MV-4-11 (cell line): ENCODE measurements at places on chromosomes 16 and 17.

DNA sequence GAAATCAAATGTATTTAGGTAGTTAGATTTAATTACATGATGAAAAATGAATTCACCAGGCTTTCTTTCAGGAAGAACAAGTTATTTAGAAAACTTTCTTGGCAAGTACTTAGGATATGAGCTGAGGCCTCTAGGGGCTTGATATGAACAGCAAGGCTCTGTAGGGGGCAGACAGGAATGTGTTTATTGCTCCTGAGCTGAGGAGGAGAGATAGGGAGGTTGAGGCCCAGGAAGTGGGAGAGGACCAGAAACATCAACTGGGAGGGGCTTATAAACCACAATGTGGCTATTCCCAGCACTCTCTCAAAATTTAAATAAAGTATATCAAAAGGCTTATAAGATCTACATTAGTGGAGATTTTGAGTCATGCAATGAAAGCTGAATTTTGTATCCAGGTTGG lies 154.0 kb upstream of the MAF start:
- no peak for DNase-seq

DNA sequence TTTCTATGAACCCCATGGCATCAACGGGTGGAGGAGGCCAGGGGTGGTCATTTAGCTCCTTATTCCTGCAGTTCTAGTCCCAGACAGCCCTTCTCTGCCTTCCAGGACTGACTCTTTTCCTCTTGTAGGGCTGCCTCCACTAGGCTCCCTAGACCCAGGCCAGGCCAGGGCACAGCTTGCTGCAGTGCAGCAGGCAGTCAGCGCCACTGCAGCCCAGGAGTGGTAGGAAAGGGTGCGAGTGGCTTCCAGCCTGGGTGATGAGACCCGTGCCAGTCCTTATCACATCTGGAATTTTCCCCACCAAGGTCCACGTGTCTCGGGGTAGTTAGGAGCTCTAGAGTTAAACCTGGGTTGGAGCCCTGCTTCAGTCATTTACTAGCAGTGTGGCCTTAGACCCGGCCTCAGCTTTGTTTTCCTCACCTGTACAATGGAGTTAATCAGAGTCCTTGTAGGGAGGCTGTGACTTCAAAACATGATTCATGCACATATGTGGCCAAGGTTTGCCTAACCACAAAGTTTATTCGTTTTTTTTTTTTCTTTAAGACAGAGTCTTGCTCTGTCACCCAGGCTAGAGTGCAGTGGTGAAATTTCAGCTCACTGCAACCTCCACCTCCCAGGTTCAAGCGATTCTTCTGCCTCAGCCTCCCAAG lies 4.7 kb downstream of the SLC5A11 start:
- no peak for DNase-seq

GRCh38 chr17:80254396-80255251 lies 6.0 kb upstream of the RNF213 start:
- DNase-seq, result peak; percentile 93

DNA sequence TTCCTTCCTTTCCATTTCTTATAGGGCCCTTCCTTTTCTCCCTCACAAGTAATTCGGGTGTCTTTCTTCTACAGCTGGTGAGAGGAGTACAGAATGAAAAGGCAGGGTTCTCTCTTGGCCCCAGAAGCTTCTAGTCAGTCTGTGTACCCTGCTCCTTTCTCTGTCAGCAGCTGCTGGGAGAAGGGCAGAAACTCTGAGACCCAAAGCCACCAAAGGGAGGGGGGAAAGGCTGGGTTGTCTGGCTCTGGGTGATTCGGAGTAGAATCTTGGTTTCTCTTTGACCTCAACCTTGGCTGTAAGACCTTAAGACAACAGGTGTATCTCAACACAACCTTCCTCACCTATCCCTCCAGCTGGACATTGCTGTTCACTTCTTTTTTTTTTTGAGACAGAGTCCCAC lies 3.3 kb upstream of the NR1D1 start:
- no peak for DNase-seq

DNA sequence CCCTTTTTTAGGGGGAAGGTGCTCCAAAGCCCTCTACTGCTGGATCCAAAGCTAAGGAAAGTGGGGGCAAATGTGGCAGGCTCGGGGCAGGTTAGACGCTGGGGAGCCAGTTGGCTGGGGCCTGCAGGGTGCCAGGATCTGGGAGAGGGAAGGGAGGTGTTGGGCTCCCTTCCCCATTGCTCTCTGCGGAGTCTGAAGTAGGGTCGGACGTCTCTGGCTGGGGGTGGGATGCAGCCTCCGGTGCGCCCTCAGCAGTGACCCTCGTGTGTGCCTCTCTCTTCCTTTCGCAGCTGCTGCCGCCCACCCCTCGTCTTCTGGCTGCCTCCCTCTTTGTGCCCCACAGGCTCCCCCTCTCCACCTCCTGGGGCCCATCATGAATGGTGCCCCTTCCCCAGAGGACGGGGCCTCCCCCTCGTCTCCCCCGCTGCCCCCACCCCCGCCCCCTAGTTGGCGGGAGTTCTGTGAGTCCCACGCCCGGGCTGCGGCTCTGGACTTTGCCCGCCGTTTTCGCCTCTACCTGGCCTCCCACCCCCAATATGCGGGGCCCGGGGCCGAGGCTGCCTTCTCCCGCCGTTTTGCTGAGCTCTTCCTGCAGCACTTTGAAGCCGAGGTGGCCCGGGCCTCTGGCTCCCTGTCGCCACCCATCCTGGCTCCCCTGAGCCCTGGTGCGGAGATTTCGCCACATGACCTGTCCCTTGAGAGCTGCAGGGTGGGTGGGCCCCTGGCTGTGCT lies 2.2 kb downstream of the SH2B1 start:
- DNase-seq, result no peak

GRCh38 chr17:65895969-65896368 lies 296.0 kb downstream of the CEP112 start:
- DNase-seq, result no peak

- no peak for DNase-seq
These were observed 179.6 kb upstream of the TNRC6C start for GRCh38 chr17:77778636-77779489.

- no peak for DNase-seq
These were observed 53.2 kb downstream of the CDYL2 start for GRCh38 chr16:80751167-80751566.

DNA sequence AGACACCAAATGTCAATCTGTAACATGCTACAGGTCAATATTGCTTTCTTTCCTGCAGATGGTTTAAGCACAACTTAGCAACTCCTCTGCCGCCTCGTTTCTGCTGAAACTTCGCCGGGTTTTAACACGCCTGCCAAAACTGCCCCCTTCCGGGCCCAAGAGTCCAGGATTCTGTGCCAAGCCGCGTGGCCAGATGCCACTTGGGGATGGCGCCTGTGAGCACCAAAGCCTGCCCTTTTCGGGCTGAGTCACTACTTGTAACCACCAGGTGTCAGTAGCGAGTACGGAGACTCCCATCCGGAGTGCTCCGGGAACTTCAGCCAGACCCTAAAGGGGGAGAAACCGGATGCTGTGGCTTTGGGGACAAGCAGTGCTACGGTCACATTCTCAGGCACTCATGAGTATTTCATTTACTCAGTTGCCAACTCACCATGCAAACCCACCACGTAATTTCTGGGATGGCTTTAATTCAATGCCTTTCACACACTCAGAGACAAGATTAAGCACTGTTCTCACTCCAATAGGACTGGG lies 7.8 kb downstream of the PMP22 start:
- peak; percentile 82 for DNase-seq

DNA sequence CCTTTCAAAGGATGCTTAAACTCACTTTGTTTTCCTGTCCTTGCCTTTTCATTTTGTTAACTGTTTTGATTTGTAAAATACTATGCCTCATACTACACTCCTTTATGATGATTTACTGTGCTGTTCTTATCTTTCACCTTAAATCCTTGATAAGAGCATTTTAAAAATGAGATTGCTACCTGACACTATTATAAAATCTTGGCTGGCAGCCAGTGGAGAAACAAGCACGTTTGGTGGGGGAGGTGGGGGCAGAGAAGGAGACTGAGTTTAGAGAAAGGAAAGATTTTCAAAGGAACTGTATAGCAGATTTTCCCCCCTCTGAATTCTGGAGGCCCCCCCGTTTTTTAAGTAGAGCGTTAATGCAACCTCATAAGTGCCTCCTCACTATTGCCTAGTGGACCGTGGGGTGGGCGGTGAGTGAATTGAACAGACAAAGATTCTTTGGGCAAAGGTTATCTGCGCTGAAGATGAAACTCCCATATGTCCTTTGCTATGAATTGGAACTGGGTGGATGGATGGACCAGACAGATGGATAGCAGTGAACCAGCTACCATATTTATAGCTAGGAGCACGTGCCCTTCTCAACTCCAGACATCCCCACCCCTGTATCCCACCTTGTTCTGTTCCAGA lies 200.2 kb downstream of the CCDC182 start:
- DNase-seq, result no peak
